Bone marrow (tissue), 2 donors: ENCODE measurements at places on chromosomes 6 and 20.

DNA sequence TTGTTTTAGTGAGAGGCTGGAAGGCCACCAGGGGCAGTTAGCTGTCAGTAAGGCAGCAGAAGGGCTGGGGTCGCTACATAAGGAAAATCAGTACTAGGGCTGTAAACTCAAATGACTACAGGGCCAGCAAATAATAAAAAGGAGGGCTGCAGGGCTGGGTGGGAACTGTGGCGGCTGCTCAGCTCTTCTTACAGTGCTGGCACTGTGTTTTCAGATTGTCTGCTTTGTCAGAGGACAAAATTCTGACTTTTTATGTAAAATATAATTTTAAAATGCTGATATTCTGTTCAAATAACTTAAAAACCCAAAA, 23.2 kb downstream of the HLA-A start:
- DNase-seq, result no peak

DNA sequence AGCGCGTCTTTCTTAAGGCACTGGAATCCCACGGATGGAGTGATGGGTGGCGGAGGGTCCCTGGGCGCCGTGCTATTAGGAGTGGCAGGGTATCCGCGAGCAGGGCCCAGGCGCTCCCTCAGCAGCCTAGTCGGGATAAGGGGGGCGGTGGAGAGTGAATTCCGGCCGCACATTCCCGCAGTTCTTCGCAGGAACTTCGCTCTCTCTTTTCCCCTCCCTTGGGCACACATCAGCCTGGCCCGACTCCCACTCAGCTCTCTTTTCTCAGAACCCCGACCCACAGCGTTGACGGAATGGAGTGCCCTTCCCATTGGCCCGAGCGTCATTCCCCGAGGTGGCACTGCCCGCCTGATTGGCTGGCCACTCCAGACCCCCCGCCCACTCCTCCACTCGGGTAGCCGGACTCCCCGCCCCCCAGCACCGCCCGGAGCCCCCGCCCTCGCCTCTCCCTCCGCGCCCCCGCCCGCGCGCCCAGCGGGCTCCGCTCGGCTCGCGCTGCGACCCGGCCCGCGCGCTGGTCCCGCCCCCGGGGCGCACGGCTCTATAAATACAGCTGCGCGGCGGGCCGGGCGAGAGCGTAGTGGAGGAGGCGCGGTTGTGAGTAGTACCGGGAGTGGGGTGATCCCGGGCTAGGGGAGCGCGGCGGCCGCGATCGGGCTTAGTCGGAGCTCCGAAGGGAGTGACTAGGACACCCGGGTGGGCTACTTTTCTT, at the start of gene ID4:
Gene ID4 (plus strand): TSS at position 572 of the 712 bp plus-strand sequence. CDS start 385 bp downstream, outside the sequence.
- no peak for DNase-seq

- DNase-seq, result peak; percentile 86
These were observed 296.5 kb upstream of the RUNX2 start for GRCh38 chr6:45031601-45032000.

DNA sequence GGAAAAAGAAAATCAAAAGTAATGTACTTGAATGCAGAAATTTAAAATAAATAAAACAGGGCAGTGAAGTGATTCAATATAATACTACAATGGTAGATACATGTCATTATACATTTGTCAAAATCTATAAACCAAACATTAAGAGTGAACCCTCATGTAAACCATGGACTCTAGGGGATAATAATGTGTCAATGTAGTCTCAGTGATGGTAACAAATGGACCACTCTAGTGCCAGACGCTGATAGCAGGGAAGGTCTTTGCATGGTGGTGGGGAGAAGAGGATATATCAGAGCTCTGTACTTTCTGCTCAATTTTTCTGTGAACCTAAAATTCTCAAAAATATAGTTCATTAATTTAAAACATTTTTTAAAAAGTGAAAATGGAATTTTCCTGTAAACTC, 19.8 kb upstream of the STXBP5 start:
- DNase-seq, result no peak

DNA sequence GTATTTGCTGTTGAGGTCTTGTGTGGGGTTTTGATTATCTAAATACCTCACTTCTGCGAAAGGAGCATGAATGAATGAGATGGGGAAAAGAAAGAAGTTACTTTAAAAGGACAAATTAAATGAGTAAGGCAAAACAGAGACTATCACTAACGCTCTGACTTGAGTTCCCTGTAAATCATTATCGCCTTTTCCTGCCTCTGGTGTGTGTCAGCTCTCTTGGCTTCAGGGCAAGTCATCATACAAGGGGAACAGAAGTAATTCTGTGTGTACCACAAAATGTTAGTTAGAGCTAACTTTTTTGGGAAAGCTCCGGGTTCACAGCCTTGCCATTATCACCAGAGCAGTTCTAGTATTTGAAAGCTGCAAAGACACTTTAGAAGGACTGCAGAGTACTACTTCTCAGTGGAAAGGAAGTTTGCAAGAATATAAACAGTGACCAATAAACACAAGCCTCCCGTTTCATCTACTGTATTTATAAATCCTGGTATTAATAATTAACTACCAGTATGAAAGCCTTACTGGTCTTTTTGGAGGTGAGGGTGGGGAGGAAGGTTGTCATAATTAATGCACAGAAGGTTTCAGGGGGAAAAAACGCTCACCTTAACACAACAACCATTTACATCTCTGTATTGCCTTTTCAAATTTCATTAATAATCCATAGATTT, 1.2 kb downstream of the DZANK1 start:
- no peak for DNase-seq

- DNase-seq, result no peak
These were observed 106.8 kb downstream of the RNF144B start for GRCh38 chr6:18493925-18494324.

GRCh38 chr6:166251211-166251610, 57.0 kb downstream of the PRR18 start:
- no peak for DNase-seq

GRCh38 chr20:20732641-20733040, 20.2 kb upstream of the RALGAPA2 start:
- DNase-seq, result no peak

DNA sequence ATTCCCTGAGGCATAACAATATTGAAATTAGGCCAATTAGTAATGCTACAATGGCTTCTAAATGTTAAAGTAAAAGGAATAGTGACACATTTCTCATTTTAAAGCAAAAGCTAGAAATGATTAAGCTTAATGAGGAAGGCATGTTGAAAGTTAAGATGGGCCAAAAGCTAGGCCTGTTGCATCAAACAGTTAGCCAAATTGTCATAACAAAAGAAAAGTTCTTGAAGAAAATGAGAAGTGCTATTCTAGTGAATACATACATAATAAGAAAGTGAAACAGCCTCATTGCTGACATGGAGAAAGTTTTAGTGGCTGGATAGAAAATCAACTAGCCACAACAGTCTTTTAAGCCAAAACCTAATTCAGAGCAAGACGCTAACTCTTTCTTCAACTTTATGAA, 12.9 kb downstream of the OR2A4 start:
- no peak for DNase-seq

DNA sequence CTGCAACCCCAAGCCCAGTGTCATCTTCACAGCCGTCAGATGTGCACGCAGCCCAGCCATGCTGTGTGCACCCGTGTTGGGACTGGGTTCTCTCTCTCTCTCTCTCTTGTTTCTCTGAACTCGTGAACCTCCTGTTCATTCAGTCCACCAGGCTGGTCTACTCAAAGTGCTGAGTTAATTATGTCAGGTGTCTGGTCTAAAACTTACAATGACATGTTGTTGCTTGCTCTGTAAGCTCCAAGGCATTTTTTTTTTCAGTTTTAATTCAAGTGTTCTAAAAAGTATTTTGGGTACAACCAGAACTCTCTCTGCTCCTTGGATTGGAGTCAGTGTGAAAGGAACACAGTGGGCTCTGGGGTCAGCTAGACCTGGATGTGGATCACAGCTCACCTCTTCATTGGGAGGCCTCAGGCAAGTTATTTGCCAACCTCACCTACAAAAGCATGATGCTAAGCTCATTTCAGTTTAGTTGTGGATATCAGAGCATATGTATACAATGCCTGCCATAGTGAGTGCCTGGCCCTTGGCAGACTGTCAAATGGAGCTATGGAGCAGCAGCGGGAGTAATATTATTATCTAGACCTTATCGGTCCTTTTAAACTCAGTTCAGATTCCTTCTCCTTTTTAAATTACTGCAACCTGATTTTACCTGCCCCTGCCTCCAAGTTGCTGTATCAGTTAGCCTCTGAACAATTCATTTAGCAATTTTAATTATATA, 59.5 kb downstream of the PLEKHG1 start:
- DNase-seq, result no peak

GRCh38 chr6:89118931-89119330, 1.1 kb upstream of the SRSF12 start:
- no peak for DNase-seq

DNA sequence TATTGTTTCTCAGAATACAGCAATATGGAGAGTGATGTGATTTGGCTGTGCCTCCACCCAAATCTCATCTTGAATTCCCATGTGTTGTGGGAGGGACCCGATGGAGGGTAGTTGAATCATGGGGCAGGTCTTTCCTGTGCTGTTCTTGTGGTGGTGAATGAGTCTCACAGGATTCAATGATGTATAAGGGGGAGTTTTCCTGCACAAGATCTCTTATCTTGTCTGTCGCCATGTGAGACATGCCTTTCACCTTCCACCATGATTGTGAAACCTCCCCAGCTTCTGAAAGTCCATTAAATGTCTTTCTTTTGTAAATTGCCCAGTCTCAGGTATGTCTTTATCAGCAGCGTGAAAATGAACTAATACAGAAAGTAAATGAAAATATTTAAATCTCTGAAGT, 234.8 kb upstream of the TENT5A start:
- DNase-seq, result no peak

GRCh38 chr6:45132059-45132458, 196.1 kb upstream of the RUNX2 start:
- DNase-seq, result no peak

- DNase-seq, result no peak
These were observed 105.8 kb upstream of the TOP1 start for GRCh38 chr20:40922865-40923264.

DNA sequence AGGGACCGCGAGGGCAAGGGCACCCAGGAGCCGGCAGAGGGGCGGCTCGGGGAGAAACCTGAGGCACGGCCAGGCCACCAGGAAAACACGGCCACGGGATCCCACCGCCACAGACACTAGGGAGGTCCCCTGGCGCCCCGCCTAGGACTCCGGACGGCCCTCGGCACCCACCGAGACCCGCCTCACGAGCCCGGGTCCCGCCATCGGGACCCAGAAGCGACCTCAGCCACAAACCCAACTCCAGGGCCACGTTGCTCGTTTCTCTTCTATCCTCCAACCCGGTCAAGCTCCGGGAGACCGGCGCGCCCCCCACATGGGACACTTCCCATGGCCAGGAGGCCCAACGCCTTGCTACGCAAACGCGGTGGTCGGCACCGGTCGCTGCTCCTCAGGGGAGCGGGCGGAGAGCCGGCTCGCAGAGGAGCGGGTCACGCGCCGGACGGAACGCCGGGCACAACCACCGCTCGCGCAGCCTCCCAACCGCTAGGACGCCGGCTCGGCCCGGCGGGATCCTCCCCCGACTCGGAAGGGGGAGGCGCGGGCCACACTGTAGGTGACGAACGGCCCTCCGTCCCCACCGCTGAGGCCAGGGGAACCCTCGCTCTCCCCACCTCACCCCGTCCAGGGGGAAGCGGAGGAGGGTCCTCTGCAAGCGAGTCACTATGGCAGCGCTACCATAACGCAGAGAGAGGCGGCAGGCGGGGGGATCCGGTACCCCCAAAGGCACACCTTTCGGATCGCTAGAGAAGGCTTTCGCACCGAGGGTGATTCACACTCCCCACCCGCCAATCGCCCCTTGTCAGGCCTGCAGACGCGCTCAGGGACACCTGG, 1514.1 kb upstream of the DEFB115 start:
- no peak for DNase-seq

- DNase-seq, result no peak
These were observed 169.2 kb downstream of the DTNBP1 start for GRCh38 chr6:15493437-15494168.

DNA sequence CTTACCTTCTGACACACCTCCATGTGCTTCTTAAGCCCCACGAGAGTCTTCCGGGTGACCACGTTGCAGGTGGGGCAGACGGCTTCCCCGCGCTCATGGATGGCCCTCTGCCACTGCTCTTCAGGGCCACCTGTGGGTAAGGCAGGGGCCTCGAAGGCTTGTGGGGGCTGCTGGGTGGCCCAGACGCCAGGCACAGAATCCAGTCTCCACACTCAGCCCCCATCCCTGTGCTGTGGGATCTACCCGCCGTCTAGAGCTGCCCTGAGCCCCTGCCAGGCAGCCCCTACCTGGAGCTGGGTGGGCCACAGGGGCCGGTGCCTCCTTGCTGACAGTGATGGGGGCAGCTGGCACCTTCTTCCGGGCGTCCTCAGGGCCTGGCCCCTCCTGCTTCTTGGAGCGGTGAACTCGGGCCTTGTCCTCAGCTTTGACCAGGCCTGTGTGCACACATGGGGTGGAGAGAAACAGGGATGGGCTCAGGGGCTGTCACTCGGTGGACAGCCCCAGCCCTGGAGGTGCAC, 5.9 kb downstream of the ZNF512B start:
- DNase-seq, result no peak

DNA sequence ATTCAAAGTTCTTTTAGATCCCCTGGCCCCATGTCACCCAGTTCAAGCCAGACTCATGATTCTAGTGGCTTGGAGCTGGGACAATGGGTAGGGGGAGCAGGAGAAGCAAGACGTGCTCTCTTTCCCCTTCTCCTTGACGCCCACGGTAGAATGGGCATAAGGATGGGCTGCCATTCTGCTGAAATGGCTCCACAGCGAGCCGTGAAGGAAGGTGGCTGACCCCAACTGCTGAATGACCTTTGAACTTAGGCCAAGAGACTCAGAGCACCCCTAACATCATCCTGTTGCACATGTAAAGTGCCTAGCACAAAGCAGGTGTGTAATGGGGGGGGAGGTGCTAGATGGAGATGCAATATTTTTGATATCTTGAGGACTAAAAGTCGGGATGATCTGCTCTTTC, 15.8 kb upstream of the PTPN1 start:
- no peak for DNase-seq

- DNase-seq, result no peak
These were observed 27.1 kb downstream of the BCAS1 start for GRCh38 chr20:54043076-54043967.

DNA sequence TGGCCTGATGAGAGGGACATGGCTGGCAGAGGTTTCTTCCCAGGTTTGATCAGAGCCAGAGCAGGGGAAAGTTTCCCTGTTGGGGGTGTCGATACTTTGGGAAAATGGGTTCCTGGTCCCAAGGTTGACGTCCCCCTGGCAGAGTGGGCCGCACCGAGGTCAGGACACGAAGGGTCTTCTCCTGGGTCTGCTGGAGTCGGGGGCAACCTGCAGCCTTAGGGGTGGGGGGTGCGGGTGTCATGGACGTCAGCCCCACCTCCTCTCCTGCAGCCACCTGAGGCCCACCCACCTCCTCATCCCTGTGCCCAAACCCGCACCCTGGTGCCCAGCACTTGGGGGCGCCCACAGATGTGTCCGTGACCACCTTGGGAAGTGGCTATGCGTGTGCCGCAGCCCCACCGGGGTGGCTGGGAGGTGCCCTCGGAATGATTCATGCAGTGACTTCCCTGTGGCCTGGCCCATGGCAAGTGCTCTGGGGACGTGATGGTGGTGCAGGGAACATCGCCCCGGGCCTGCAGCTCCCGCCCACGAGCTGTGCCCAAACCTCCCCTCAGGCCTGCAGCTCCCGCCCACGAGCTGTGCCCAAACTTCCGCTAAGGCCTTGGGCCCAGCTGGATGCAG, 64.9 kb downstream of the YTHDF1 start:
- no peak for DNase-seq
